ENCODE measurements at places on chromosomes 1 and 21.

DNA sequence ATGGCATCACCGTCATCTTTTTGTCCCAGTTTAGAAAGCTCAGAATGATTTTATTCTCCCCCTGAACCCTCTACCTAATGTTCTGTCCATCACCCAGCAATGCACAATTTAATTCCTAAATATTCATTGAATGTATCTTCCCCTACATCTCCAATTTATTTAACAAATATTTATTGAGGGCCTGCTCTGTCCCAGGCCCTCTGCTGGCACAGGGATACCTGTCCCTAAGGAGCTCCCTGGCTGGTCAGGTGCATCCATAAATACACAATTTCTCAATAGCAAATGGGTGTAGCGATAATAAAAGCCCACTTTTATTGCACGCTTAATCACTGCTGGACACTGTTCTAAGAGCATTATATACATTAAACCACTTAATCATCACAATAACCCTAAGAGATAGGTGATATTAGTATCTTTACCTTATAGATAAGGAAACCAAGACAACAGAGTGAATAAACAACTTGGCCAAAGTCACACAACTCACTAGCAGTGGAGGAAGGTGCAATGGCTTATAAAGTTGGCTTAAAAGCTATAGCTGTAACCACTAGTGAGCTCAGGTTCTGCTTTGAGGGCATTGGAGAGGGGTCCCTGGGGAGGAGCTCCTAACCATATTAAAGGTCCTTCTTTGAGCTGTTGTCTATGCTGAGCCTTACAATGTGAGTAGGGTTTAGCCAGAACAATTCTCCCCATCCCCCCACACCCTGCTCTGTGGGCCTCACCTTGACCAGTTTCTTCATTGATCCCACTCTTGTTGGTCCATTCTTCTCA is 126.3 kb upstream of the JUN start:
- no peak for DNase-seq

DNA sequence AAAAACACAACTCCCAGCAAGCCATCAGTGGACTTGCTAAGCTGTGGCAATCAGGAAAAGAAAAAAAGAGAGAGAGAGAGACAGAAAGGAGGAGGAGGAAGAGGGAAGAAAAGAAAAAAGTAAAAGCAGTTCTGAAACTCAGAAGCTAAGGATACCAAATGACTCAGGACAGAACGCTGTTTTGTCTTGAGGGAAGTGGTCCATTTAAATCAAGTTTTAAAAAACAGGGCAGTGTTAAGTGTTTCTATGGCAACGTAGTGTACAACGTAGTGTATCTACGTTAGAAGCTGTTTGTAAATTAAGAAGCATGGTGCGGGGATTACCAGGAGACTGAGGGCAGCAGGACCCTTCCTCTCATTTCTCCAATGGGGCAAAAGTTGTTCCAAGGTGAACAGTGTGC is 5.8 kb downstream of the ADORA3 start:
- DNase-seq = no peak

GRCh38 chr1:226974544-226975258 is 34.6 kb downstream of the COQ8A start:
- DNase-seq = no peak

GRCh38 chr1:214012418-214012817 is 24.6 kb downstream of the PROX1 start:
- no peak for DNase-seq

DNA sequence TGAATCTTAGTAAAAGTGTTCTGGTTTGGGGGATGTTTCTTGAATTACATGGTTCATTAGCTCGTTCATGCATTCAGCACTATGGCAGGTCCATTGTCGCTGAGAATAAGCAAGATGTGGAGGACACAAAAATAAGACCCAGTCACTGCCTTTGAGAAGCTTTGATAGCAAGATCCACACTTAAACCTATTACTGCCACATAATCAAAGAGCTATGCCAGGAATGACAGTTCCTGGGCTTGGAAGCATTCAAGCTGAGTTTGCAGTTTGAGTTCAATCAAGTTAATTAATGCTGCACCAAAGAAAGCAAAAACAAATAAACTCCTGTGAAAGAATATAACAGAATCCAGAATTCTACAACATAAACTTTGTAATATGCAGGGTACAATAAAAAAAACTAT is 131.8 kb downstream of the MIS18A start:
- no peak for DNase-seq

- no peak for DNase-seq
Observed at GRCh38 chr1:45172005-45172404, 34.4 kb downstream of the ZSWIM5 start.

GRCh38 chr1:36224537-36225282 is 467 bp downstream of the THRAP3 start:
- peak; percentile 82 for DNase-seq

- no peak for DNase-seq
Observed at GRCh38 chr1:24936684-24937083, 6.6 kb upstream of the RUNX3 start.

DNA sequence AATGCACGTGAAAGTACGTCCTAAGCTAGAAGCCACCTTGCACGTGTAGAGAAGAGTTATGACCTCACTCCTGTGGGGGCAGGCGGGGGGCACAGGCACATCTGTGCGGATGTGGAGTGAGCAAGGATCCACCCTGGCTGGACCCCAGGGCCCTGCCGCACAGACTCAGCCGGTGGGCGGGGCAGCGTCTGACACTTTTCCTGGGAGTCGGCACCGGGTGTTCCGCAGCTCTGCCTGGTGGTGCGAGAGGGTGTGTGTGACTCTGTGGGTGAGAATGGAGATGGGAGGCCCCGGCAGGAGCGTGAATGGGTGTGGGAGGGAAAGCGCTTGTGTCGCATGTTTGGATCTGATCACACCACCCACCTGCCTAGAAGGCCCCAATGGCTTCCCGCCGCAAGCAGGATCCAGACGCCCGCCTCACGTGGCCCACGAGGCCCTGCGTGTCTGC is 29.5 kb downstream of the RAP1GAP start:
- DNase-seq = no peak

DNA sequence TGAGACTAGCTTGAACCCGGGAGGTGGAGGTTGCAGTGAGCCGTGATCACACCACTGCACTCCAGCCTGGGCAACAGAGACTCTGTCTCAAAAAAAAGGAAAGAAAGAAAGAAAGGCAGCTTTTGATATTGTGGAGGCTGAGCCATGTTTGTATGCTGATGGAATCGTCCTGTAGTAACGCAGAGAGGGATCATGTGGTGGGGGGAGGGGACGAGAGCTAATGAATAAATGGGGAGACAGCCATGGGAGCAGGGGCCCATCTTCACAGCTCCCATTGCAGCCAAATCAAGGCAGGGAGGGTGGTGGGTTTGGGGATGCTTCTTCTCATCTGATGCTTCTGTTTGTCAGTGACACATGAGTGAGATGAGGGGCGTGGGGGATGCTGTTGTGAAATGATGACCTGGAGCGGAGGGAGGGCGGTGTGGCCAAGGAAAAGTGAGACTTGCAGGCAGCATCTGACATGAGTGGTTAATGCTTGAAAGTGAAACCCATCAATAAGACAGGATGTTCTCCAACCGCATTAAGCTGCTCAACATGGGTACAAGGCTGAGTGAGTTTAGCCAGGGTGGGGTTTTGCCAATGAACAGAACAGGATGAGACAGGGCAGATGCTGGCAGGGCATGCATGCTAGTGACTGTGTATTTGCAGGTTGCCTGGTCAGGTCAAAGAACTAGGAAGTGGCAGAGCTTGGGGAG is 16.7 kb downstream of the SPATA21 start:
- peak; percentile 68 for DNase-seq

- DNase-seq = peak; percentile 66
Observed at GRCh38 chr21:42463861-42464515, 32.0 kb downstream of the RSPH1 start.
